ENCODE measurements at places on chromosomes 11 and 22. TPM values are rescaled to one million over a fixed set of nuclear protein-coding genes. Genes with fewer than 3 reads are reported as not detected.

- DNase-seq = no peak
Measured at GRCh38 chr11:60566776-60567175, 51.6 kb downstream of the MS4A13 start.

- DNase-seq = no peak
Measured at GRCh38 chr11:83480811-83481210, 194.6 kb upstream of the CCDC90B start.

DNA sequence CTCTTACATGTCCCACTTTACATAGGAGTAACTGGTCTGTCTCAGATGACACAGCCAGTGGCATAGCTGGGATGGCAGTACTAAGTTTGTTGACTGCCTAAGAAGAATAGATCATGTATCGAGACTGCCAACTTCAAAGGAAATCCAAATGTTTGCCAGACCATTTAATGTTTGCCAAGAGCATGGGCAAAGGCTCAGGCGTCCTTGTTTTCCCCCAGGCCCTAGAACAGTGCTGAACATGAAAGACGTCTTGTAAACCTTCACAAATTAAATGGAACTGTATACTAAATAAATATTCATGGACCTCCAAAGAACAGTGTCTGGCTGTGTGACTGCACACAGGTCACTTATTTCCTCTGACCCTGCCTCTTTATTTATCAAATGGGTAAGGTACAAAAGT is 234.7 kb upstream of the CCDC90B start:
- DNase-seq = no peak

The SCGB1D2 gene
- not detected for total RNA-seq

The ACAD8 gene
- total RNA-seq = 28.6 TPM
